ENCODE measurements at places on chromosomes 6 and 20.

DNA sequence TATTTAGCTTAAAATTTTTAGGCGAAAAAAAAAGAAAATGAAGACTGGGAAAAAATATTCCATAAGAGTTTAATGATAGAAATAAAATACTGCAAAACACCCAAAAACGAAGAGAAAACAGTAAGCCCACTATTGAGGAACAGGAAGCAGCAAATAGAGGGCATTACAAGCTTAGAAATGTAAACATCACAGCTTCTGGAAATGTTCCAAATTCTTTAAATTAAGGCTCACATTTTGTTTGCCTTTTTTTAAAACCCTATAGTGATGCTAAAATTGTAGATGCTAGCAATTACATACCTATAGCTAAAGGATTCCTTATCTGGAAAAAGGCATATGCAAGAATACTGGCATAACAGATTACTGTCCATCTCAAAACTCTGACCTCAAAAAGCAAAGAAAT, 248.6 kb downstream of the KHDRBS2 start:
- DNase-seq, result no peak

- DNase-seq, result no peak
Measured at GRCh38 chr6:75363304-75363703, 78.7 kb upstream of the TMEM30A start.

DNA sequence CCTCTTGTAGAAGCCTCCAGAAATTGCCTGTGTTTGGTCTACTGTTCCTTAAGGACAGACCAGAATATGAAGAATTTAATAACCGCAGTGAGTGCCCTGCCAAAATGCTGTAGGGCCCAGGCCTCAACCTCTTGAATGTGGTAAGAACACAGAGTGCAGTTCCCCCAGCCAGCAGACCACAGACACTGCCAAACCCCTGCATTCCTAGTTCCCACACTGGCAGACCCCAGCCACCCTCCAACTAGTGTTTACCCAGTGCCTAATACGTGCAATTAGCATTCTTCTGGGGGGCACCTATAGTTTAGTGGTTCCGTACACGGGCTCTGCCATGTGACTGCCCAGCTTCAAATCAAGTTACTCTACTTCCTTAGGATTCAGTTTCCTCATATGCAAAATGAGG, 51.7 kb downstream of the STK35 start:
- DNase-seq, result no peak

GRCh38 chr6:24426729-24427446, 24.2 kb downstream of the MRS2 start:
- DNase-seq, result no peak

GRCh38 chr6:168124921-168125320, 45.9 kb upstream of the FRMD1 start:
- no peak for DNase-seq

GRCh38 chr6:7282097-7282906, 30.7 kb downstream of the SSR1 start:
- DNase-seq, result no peak

- DNase-seq, result no peak
Measured at GRCh38 chr6:155444120-155444917, 11.3 kb downstream of the NOX3 start.
